ENCODE measurements at places on chromosomes 12 and 14.
A peak's percentile ranks its signal among the peaks of the same experiment; 100 is the strongest.

- no peak for DNase-seq
These were observed 467.0 kb downstream of the MDGA2 start for GRCh38 chr14:47208434-47208833.

- DNase-seq, result no peak
These were observed 469.8 kb upstream of the SEL1L start for GRCh38 chr14:82003426-82003825.

DNA sequence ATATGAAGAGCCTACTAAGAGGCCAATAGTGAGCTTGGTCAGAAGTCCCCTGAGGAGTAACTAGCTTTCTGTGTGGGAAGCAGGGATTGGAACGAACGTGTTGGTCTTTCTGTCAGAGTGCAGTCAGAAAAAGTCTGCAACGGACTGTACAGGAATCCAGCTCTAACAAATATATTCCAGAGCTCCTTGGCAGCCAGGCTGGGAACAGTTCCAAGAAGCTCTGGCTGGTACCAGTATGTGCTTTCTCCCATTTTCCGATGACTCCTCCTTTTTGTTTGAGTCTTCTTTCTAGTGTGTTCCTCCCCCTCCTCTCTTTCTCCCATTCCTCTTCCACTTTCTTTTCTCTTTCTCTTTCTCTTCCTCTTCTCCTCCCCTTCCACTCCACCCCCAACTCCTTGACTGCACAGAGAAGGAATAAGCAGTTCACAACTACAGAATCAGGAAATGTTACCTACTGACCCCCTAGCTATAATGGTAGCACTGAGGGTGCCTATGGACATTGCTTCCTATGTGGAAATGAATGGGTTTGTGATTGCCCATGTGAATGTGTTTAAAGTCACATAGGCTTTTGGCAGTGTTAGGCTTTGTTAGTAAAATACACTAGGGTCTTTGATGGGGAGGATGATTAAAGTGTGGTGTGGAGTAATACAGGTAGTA, 59.9 kb downstream of the TTLL5 start:
- DNase-seq, result peak; percentile 83

- DNase-seq, result no peak
These were observed 44.7 kb upstream of the USP15 start for GRCh38 chr12:62215506-62215905.

GRCh38 chr12:65885312-65885711, 61.0 kb downstream of the HMGA2 start:
- DNase-seq, result no peak

GRCh38 chr12:131391399-131391798, 319.5 kb upstream of the SFSWAP start:
- DNase-seq, result no peak

DNA sequence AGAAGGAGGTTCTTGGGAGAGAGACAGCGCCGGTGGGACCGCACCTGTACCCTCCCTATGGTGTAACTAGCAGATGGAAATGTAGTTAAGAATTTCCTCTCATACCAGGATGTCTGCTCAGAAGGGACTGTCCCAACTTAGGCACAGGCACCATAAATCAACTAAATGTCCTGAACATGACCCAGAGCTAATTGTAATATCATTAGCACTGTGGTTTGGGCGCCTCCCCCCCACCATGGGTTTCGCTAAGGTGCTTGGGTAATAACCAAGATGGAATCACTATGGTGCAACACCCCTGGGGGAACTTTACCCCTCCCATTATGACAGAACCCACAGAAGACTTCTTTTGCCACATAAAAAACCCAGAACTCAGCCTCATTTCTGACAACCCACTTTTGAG, 15.9 kb downstream of the ZNF641 start:
- DNase-seq, result no peak

DNA sequence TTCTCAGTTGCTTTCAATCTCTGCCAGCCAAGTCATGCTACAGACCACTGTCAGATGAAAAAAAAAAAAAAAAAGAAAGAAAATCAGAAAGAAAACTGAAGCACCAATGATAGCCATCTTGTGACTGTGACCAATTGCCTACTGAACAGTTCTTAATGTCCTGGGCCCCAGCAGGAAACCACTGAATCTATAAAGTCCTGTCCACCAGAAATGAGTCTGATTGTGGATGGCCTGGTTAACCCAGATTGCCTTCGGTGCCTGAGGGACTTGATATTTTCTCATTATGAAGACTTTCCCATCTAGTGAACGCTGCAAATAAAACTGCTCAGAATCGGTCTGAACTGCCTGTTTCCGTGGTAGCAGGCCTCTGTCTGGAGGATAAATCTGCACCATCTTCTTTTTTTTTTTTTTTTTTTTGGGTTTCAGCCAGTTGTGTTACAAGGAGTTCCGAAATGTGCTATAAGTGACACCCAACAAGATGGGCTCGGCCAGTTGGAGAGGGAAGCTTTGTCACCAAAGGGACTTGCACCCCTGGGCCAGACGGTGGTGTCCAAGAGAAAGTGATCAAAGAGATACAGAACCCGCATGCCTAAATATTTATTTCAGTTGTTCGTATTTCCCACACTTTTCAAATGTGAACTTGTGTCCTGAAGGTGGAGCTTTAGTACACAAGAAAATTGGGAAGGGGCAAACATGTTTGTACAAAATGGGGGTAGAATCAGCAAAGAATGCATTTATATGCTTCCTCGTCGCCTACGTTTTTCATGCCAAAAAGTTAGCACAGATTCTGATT, 3.0 kb upstream of the PLXNC1 start:
- peak; percentile 62 for DNase-seq

DNA sequence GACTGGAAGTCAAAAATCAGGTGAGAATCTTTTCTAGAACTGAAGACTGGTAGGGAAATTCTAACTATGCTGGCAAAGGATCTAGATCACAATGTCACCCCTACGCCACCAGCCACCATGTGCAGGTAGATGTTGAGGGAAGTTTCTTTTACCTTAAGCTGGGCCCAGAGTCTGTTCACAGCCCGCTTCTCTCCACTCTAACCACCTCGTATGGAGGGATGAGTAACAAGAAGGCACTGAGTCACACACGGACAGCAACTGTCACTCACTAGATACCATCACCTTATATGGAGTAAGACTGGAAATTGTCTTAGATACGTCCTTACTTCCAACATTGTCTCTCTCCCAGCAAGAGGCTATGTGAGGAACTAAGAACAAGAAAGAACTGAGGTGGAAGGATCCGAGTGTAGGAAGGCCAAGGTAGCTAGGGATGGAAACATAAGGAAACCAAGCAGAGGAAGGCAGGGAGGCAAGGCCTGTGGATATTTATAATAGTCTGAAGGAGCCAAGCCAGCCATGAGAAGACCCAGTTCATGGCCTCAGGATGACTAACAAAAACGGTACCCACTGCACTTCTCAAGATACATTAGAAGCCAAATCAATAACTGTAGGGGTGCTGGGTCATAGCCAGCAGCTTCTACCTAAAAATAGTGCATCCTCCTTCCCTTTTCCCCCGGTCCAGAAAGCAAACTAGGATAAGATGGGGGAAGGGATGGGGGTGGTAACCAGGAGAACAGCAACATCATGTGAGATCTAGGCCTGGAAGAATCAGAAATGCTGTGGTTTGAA, 15.5 kb downstream of the REM2 start:
- no peak for DNase-seq

DNA sequence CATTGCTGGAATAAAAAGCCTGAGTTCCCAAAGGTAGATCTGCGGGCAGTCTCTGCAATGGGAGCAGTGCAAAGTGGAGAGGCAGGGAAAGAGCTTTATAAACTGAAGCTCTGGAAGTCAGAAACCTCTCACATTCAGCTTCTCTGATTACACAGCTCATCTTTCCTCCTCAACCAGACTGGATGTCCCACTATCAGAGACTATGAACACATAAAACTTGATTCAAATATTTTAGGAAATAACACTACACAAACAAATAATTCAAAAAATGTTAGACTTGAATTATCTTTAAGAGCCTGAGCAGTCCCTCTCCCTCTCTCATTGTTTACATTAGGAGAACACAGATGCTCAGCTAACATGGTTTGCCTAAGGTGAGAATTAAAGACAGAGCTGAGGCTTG, 72.9 kb downstream of the DENND5B start:
- no peak for DNase-seq

- DNase-seq, result no peak
These were observed 15.2 kb downstream of the ITPK1 start for GRCh38 chr14:93100570-93100969.

GRCh38 chr12:92070054-92070863, 75.4 kb downstream of the BTG1 start:
- no peak for DNase-seq

- no peak for DNase-seq
These were observed 1367.3 kb upstream of the FLRT2 start for GRCh38 chr14:84162633-84163032.

DNA sequence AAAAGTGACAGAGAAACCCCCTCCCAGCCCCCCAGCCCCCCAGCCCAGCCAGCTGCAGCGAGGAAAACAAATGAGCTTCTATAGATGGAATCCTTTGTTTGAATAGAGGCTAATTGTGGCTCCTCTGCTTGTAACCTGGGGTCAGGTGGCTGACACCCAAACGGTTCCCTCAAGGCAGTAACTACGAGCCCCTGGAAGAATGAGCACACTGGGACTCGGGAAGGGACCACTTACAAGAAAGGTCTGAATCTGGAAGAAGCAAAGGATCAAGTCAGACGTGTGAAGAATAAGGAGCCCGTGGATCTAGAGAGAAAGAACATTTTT, 108.7 kb upstream of the FUT8 start:
- no peak for DNase-seq

GRCh38 chr12:47781479-47782371, 8.7 kb downstream of the SLC48A1 start:
- DNase-seq, result no peak

- no peak for DNase-seq
These were observed 207.9 kb upstream of the DIO3 start for GRCh38 chr14:101353422-101353821.

DNA sequence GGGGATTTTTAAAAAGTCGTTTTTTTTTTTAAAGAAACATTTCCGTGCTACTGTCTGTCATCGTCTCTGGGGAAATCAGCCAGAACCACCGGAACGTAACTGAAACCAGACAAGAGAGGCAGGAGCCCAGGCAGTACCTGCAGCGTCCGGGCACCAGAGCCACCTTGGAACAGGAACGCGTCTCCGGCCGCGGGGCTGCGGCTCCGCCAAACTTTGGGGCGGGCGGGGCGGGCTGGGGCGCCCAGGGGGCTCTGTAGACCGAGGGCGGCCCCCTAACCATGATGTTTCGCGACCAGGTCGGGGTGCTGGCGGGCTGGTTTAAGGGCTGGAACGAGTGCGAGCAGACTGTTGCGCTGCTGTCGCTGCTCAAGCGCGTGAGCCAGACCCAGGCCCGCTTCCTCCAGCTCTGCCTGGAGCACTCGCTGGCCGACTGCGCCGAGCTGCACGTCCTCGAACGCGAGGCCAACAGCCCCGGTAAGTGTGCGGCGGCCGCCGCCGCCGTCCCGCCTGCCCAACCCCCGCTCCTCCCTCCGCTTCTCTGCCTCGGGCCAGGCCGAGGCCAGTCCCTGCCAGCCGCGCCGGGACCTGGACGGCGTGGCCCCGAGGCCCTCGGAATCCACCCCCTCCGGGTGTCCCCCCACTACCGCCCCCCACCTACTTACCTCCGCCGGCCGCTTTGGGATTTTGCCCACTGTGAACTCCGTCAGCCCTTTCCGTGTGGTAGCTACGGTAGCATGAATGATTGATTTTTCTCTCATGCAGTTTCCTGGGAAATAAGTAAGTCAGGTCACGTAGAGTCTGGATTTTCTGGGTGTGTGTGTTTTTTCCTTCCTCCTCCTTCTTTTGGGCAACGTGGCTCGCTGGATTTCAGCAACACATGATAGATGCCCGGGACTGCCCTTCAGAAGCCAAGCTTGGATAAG, 972 bp downstream of the SAMD4A start:
- peak; percentile 79 for DNase-seq

DNA sequence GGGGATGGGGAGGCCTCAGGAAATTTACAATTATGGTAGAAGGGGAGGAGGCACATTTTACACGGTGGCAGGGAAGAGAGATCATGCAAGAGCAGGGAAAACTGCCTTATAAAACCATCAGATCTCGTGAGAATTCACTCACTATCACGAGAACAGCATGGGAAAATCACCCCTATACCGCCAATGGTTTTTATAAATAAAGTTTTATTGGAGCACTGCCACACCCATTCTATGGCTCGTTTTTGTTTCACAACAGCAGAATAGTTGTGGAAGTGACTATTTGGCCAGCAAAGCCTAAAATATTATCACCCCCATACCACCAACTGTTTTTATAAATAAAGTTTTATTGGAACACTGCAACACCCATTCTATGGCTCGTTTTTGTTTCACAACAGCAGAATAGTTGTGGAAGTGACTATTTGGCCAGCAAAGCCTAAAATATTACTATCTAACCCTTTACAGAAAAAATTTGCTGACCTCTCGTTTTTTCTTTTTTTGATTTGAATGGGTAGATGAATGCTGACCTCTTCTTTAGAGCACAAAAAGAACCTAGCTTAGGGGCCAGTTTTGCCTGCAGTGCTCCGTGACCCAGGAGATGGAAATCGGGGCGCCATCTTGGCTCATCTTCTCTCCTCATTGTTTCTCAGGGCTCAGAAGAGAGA, 77.3 kb upstream of the RIN3 start:
- no peak for DNase-seq

GRCh38 chr12:11822081-11822834, 172.8 kb downstream of the ETV6 start:
- no peak for DNase-seq

GRCh38 chr12:114848666-114849065, 164.7 kb upstream of the TBX3 start:
- no peak for DNase-seq

DNA sequence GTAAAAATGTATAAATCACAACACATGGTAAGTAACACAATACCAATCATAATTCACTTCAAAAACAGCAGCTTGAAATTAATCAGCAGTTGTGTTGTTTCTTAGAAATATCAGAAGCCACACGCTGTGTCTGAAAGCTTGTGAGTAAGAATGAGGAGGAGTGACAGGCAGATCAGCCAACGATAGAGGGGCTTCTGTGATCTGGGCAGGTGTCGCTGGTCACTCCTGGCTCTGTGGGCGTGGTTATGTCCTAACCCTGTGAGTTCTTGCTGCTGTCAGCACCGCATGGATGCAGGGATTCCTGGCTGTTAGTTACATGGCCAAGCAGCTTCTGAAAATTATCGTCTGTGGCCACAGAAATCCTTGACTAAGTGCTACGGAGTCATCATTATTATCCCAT, 123.4 kb downstream of the SLC25A47 start:
- DNase-seq, result no peak
